ENCODE measurements at places on chromosomes 7 and 10. TPM values are rescaled to one million over a fixed set of nuclear protein-coding genes. Genes with fewer than 3 reads are reported as not detected.

DNA sequence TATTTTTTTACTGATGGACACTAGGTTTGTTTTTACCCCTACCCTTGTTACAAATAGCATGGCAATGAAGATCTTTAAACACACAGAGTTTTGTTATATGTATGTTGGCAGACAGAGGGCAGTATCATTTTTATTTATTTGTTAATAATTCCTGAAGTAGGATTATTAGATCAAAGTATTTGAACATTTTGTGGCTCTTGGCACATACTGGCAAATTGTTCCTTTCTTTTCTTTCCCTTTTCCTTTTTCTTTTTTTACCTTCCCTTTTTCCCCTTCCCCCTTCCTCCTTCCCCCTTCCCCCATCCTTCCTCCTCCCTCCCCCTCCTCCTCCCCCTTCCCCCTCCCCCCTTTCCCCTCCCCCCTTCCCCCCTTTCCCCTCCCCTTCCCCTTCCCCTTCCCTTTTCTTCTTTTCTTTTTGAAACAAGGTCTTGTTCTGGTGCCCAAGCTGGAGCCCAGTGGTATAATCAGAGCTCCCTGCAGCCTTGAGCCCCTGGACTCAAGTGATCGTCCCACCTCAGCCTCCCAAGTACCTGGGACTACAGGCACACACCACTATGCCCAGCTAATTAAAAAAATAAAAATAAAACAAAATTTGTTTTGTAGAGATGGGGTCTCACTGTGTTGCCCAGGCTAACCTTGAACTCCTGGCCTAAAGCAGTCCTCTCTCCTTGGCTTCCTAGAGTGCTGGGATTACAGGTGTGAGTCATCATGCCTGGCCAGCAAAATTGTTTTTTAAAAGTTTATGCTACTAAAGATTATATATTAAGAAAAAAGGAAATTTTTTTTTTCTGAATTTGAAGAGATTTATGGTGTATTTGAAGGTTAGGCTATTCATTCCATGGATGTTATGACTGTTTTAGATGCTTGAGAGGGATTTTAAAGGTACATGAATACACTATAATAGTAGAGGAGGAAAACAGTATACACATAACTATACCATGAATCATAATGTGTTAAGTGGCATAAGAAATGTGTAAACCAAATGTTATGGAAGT lies 39.3 kb downstream of the SEPTIN7 start:
- no peak for DNase-seq

- DNase-seq = no peak
These were observed 64.4 kb upstream of the SKAP2 start for GRCh38 chr7:26928703-26929347.

DNA sequence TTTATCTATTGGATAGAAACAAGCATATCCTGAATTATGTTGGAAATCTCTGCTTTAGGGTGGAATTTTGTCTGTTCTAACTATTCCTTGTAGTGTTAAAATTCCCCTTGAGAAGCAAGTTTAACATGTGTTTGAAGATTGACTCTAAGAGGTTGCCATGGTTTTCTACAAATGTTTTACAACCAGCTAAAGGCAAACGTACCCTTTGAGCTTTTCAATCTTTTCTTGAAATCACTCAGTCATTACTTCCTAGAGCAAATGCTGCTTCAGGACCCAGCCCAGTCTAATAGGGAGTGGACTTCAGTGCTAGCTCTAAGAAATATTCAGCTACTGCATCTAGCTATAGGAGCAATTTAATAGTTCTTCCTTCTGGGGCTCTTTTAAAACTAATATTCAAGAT lies 118.8 kb upstream of the IFRD1 start:
- no peak for DNase-seq

Gene SDK1
- total RNA-seq = 1.2 TPM

Gene LDB3
- not detected for total RNA-seq

Gene GIMAP1
- 3.9 TPM for total RNA-seq

- no peak for DNase-seq
These were observed 295.5 kb downstream of the AHR start for GRCh38 chr7:17593819-17594419.

Gene PPP1R3C
- 0.21 TPM for total RNA-seq

GRCh38 chr7:149796287-149796860 lies 23.0 kb upstream of the ZNF467 start:
- no peak for DNase-seq

Gene RNF32
- 3.4 TPM for total RNA-seq

GRCh38 chr10:23065181-23065948 lies 30.0 kb upstream of the MSRB2 start:
- DNase-seq = no peak

DNA sequence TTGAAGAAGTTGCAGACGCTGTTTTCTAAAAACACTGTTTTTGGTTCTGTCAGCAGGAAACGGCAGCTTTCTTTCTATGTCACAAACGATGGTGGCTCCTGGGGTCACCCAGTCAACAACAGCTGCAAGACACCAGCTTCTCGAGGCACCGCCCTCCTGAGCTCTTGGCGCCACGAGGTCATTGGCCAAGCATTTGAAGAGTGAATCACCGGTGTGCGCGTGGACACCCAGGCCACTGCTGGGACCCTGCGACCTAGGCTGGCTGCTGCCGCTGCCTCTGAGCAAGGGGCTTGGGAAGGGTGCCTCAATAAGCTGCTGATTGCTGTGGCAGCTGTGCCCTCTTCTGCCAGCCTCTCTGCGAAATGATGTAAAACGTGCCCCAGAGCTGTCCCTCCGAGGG lies 22.5 kb upstream of the VIPR2 start:
- no peak for DNase-seq

Gene MKX
- not detected for total RNA-seq

Gene ST8SIA6
- total RNA-seq = not detected

Gene SCART1
- 1.3 TPM for total RNA-seq

All from activated T-helper 2 cell treated with anti-CD3 and anti-CD28 coated beads, Interferon-gamma antibody, Interleukin-2, Interleukin-4, amounts not matched to agents 10 μg/mL and 5 μg/mL and 100 μg/mL, durations not matched to agents 14 hours and 24 hours and 36 hours (primary cell).